Activated T-helper 1 cell treated with anti-CD3 and anti-CD28 coated beads, Interleukin-2, amount 50 U/mL, for 16 hours (primary cell): ENCODE measurements at places on chromosomes 7 and 10.

GRCh38 chr10:109996766-109997171 is 11.0 kb upstream of the ADD3 start:
- no peak for DNase-seq

- DNase-seq = no peak
Measured at GRCh38 chr7:96040250-96040772, 268.0 kb downstream of the DYNC1I1 start.

DNA sequence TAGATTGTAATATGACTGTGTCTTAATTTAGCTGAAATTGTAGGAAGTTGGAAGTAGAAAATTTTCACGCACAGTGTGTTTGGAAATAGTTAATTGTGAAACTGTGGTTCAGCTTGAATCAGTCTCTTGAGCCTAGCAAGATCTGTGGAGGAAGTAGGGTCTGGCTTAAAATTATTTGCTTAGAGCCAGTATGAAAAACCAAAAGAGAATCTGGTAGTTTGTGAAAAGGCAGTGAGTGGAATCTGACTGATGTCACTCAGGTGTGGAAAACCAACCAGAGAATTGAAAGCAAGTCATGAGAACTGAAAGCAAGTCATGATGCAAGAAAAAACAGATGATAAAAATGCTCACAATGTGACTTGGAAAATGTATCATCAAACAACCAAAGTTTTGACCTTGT is 11.5 kb downstream of the LIPJ start:
- no peak for DNase-seq

DNA sequence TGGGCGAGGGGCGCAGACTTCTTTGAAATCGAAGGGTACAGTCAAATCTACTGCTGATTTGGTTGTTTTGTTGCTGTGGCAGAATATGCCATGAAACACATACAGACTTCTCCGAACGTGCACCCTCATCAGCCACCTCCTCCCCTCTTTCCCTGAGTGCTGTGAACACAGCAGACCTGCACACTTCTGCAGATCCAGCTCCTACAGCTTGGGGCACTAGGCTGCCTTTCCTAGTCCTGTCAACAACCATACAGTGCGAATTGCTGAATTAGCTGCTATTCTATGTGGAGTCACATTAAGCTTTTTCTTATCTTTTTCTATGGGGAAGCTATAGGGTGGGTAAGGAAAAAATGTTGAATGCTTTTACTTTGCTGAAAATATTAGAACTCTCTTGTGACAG is 57.5 kb downstream of the COL17A1 start:
- no peak for DNase-seq
